Stimulated activated CD4-positive, alpha-beta T cell treated with anti-CD3 and anti-CD28 coated beads, Interleukin-1b, Interleukin-23, amount 100 ng/mL, for 1 hour (primary cell): ENCODE measurements at places on chromosomes 2 and 18.

DNA sequence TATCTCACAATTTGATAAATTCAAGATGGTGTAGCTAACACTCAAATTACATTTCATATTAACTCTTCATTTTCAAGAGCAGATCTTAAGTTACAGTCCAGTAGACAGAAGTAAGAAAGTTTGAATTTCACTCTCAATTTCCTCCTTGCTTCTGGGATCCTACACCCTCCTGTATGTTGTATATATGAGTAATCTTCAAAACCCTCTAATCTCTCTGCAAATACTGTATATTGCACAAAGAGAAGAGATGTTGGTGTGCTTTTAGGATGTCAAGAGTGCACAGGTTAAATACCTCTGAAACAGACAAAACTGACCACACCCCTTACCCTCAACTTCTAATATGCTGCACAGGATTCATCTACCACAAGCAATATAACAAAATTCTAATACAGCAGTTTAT lies 6.7 kb downstream of the CHST9 start:
- DNase-seq, result no peak

GRCh38 chr18:34744569-34744968 lies 34.5 kb downstream of the DTNA start:
- no peak for DNase-seq

DNA sequence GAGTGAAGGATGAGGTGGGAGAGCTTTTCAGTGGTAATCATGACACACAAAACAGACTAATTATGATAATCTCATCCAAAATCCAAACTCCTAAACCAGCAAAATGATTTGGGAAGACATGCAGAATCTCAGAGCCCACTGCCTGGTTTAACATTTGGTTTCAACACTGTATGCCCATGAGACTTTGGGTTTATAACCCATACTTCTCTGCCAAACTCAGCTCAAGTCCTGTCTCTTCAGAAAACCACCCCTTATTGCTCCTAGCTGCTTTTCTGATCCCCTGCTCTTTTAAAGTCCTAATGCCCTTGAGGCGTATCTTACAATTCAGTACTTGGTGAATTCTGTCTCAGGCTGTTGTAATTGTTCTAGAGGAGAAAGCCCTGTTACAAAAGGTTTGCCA lies 593.0 kb upstream of the ID2 start:
- no peak for DNase-seq

- no peak for DNase-seq
These were observed 31.4 kb upstream of the DARS1 start for GRCh38 chr2:136016836-136017235.

DNA sequence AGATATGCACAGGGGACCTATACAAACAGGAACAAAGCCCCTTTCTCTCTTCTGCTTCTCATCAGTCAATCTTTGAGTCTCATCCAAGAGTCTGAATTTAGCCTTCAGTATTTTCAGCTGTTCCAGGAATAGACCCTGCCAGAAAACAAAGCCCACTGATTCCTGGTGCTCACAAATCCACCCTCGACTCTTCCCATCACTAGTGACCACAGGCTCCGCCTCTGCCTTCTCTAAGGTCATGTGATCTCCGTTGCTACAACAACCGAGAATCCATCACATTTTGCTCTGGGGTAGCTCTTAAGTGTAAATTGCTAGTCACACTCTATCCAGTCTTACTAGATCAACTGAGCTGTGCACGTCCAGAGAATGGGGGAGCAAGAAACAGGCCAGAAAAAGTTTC lies 46.4 kb upstream of the SPTBN1 start:
- DNase-seq, result no peak

DNA sequence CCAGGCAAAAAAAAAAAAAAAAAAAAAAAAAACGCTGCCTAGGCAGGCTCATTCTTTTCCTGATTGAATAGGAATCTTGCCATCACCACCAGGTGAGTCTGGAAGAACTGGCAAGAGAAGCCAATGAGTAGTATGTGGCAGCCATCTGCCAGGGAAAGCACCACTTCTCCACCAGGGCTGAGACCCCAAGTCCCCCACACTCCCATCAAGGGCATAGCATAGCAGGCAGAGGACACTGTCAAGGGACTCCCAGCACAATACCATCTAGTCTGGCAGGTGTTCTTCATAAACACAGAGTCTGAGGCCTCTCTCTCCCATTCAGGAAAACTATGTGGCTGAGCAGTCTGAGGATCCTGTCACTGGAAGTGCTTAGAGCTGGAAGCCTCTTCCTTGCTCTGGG lies 538.1 kb upstream of the DSEL start:
- no peak for DNase-seq

DNA sequence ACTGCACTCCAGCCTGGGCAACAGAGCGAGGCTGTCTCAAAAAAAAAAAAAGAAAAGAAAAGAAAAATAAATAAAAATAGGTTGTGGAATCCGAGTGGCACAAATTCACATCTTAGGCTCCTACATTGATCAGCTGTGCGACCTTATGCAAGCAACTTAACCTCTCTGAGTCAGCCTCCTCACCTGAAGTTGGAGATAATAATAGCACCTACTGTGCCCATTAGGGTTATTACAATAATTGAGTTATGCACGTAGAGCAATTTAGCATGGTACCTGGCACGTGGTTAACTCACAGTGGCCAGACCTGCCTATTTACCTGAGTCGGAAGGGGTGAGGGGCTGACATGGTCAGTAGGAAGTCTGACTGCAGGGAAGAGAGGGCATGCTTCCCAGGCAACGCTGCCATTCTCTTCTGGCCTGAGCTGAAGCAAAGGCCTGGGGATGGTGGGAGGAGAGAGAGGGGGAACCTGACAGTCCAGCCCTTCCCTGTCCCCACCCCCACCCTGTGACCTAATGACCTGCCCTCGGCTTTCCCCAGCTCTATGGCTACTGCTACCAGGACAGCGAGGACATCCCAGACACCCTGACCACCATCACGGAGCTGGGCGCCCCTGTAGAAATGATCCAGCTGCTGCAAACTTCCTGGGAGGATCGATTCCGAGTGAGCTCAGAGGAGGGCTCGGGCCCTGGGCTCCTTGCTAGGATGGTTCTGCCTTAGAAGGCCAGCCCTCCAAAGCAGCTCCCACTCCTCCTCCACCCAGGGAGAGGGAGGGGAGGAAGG lies 5.1 kb downstream of the PKDCC start:
- no peak for DNase-seq

DNA sequence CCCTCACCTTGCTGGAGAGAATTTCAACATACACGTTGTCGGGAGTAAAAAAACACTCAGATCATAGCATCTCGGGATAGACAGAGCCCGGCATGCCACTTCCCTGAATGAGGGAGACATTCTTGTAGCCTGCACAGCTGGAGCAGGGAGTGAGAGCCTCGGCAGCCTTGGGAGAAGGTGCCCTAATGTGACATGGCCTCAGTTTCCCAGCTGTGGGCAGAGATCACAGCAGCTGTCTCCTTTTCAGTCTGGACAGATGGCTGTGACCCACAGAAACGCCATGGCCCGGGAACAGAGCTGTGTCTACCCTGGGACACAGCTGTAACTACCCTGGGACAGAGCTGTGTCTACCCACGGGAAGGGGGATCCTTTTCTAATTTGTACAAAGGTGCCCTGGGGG lies 55.9 kb downstream of the HS1BP3 start:
- no peak for DNase-seq

DNA sequence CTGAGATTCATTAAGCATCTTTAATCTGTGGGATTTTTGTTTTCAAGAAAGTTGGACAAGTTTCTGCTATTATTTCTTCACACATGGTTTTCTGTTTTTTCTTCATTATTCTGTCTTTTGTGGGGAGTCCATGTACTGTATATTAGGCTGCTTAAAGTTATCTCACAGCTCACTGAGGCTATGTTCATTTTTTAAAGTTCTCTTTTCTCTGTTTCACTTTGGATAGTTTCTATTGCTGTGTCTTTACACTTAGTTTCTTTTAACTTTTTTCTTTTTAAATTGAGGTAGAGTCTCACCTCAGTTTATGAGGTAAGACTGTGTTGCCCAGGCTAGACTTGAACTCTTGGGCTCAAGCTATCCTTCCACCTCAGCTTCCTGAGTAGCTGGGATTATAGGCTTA lies 8.6 kb downstream of the OSBPL6 start:
- DNase-seq, result no peak

GRCh38 chr2:5057891-5058351 lies 634.3 kb upstream of the SOX11 start:
- DNase-seq, result no peak

GRCh38 chr2:14647714-14648113 lies 15.2 kb downstream of the LRATD1 start:
- no peak for DNase-seq

DNA sequence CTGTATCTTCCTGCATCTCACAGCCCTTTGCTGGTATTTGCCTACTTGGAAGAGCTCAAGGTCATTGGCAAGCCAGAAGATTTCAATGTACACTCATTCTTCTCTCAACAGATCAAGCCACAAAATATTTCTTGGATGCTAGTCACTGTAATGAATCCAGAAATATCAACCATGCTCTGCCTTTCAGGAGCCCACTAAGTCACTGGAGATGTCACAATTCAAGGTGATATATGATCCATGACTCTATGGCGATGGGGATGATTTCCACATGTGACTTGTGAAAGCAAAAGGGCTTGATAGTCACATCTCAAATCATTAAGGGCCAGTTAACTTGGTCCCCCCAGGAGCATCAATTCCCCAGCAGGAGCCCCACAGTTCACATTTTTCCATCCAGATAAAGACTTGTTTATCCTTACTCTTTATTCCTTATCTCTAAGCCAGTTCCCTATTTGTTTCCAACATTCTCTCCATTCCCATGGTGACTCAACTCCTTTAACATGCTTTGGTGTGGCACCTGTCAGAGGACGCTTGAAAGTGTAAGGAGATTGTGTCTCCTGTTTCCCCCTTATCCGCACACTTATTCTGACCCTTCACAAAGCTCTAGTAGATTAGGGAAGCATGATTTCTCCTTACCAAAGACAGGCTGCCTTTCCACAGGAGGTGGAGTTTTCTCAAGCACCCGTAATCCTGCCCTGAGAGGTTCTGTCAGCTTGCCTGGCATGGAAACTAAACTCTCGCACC lies 15.8 kb downstream of the PKDCC start:
- no peak for DNase-seq

DNA sequence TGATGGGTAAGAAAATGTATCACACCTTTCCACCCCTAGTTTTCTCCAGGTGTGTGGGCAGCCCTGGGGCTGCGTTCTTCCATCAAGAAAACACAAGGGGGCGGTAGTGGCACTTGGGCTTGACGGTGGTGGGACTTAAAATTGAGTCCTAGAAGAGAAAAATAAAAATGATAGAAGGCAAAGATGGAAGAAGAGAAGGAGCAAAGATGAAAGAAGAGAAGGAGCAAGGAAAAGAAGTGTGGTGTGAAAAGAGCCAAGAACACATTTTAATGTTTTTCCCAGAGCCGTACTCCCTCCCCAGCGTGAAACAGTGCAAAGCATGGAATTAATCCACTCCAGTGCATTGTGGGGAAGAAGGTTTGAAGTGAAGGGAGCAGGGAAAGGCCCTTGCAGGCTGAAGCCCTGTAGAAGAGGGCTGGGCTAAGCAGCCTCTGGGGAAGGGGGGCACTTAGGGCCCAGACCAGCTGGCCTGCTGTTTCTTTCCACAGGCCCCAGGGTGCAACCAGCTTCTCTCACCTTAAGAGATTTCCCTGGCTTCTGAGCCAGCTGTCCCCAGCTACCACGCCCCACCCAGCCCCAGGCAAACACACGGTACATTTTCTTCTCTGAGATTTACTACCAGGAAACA lies 256.8 kb downstream of the RNF152 start:
- no peak for DNase-seq

- DNase-seq, result no peak
These were observed 207.8 kb upstream of the LRATD1 start for GRCh38 chr2:14424478-14425390.

DNA sequence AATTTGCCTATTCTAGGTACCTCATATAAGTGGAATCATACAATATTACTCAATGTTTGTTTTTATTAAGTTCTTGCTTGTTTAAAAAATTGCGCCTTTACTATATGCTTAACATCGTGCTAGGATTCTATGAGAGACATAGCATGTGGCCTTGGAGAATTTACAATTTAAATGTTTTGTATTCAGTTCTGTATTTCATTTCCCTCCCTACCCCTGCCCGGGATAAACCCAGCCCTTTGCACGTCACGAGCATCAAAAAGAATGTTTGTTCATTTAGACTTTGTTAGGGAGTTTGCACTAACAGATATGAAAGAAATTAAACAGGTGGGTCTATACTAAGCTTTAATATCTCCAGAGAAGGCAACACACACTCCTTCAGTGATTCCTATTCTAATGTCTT lies 75.7 kb downstream of the C18orf54 start:
- DNase-seq, result no peak

- DNase-seq, result no peak
These were observed 1.1 kb upstream of the SATB2 start for GRCh38 chr2:199458806-199459285.

DNA sequence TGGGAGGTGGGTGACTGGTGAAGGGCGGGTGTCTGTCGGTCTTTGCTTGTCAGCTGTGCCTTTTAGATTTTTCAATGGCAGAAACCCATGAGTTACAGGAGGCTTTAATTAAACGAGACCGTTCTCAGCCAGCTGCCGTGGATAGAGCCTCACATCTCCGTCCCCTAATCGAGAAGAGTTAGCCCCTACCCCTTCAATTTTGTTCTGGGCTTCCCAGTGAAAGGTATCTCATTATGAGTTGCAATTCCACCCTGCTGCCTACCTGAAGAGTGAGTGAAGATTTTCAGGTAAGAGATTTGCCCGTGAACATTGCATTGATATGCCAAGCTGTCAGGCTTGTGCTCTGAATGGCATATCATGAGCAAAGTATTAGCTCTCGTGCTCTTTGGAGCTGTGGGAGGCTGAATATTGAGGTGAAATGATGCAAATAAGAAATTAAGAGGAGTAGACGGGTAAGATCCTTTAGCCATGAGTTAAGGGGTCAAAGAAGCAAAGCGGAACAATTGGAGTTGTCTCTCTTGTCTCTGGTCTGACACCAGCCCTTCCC lies 118.7 kb upstream of the MSTN start:
- no peak for DNase-seq

GRCh38 chr2:43159797-43160196 lies 66.6 kb downstream of the ZFP36L2 start:
- DNase-seq, result no peak

- DNase-seq, result no peak
These were observed 32.4 kb downstream of the INPP4A start for GRCh38 chr2:98477036-98477435.
